ENCODE measurements at places on chromosomes 3 and 15.
A peak's percentile ranks its signal among the peaks of the same experiment; 100 is the strongest.

DNA sequence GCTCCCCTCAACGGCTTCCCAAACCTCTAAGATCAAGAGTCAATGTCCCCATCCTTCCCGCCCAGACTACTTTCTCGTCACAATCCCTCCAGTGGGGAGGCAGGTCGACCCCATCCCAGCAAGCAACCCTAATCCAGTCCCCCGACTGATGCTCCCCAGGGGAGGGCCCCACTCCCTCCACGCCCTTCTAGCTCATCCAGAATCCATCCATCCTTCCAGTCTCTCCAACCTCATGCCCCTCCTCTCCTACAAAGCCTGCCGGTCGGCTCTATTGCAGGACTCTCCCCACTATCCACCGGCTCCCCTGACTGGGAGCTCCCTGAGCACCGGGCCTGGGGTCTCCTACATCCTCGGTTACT, 1.3 kb downstream of the ADAMTS7 start:
- DNase-seq: no peak

GRCh38 chr3:62187022-62187431, 186.3 kb downstream of the FEZF2 start:
- DNase-seq: no peak

DNA sequence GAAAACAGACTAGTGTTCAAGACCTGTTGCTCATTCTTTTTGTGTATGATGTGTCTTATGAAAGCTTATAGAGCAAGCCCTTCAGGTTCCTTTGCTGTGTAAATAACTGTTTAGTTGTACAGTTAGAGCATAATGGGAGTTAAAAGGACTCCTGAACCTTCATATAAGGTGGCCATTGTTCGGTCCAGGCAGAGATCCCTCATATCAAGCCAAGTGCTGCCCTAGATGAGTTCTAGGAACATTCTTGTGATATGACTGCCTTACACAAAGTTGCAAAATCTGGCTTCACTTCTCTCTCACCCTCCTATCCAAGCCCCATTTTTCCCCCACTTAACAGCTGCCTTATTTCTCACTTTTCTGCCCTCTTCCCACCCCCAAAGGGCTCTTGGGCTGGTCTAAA, 26.9 kb downstream of the GYG1 start:
- DNase-seq: no peak

GRCh38 chr15:60477916-60478565, 901 bp downstream of the ICE2 start:
- DNase-seq: no peak

- no peak for DNase-seq
Observed at GRCh38 chr15:99976811-99977271, 243.6 kb upstream of the LYSMD4 start.

GRCh38 chr15:89672221-89673164, 6.7 kb downstream of the PLIN1 start:
- no peak for DNase-seq

DNA sequence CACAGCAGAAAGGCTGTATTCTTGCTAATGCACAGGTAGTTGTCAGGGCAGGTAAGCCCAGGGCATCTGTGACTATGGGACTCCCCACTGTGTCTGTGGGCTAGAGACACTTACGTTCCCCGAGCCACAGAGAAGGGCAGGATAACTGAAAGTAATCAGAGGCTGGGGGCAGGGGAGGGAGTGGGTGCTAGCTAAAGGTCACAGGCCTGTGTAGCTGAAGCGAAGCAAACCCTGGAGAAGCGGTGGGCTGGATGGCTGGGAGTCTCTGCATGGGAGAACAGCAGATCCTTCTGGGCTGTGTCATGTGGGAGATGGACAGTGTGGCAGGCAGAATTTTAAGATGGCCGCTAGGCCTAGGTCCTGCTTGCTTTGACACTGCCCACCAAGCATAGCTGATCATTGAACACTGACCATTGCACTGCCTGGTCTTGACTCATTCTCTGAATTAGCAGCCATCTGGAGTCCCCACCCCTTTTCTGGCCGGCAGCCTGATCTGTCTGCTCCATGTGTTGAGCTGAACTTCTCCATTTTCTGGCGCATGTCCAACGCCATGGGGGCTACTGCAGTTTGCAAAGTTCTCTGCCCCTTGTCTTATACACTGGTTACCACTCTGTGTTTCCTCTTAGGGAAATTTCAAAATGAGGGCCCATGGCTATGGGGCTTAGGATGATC, 110.0 kb downstream of the DGKG start:
- DNase-seq: no peak

GRCh38 chr3:36166477-36166876, 213.8 kb upstream of the STAC start:
- no peak for DNase-seq

DNA sequence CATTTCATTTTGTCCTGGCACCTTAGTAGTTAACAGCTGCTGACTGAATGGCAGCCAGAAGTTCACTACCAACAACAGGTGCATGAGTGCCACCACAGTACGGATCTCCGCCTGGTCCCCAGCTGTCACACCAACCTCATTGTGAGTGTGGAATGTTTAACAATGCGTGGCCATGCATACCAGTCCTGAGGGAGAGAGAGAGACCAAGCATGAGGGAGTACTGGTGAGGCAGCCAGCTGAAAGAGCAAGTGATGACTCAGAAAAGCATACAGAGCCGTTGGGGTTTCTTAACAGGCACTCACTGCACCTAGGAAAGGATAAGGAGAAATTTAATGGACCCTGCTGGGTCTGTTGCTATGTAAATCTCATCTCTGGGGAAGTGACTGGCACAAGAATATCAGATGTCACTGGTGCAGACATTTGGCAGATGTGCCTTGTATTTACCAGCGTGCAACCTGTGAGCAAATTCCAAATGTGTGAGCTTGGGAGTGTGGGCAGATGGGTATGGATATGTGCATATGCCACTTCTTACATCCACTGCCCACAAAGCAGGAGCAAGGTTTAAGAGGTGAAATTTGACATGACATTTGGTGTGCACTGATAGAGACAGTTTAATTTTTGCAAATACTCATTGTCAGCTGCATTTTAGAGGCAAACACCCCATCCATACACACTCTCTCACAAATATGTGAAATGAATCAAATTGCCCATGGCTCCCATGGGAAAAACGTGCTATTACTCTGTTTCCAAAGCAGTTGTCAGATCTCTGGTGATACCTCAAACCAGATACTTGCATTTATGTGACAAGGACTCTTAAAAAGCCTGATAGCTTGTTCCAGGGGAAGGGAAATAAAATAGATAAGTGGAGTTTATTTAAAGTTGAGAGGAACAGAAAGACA, 245.2 kb upstream of the ARPP21 start:
- no peak for DNase-seq

DNA sequence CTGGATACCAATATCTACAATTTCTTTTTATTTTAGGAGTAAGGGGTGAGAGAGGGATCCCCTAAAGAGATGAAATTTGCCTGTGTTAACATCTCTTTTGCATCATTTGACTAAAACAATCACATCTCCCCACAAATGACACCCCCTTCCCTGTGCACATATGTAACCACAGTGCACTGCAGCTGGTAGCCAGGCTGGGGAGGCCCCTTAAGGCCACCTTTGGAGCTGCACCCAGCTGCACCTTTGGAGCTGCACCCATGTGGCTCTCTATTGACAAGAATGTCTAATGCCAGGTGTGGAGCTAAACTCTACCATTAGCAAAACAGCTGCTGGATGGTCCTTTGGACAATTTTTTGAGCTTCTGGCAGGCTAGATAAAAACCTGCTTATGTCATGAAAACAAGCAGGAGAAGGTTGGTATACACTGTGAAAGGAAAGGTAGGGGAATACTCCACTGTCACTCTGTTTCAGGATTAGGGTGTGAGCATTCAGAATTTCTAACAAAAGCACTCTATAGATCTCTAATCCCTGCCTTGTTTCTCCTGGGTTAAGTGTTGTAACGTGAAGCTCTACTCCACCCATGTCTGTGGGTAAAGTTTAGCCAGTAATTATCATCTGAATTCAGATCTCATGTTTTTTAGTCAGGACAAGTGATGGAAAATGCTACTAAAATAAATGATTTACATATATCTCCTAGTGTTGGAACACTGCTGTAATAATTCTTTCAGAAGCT, 52.1 kb downstream of the TFG start:
- no peak for DNase-seq

DNA sequence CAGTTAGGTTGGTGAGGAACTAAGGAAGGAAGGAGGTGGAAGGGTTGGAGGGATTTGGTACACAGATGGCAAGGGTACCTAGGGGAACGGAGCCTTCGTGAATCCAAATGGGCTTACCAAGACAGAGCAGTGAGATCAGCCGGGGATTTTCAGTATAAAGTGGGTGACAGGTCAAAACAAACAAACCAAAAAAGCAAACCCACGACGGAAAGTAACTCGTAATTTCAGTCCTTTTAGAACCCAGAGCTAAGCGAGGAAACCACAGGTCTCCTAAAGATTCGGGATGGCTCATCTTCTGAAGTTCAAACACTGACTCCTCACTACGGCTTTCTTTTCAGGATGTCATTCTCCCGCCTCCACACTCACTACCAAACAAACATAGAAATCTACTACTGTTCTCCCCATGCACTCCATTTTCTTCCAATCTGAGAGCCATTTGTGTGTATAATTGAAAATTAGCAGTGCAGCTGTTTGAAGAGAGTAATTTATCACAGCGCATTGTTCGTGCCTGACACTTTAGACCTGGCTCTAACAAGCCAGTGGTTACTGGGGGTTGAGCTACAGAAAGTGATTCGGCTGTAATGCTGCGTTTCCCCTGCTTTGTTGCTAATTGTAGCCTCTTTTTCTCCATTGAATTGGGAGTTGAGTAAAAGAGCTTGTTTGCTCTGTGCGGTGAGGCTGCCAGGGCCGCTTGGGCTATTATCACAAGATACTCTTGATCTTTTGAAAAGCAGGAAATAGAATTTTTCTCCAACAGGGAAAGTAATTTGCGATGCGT, 64.7 kb upstream of the CCDC39 start:
- no peak for DNase-seq

- DNase-seq: no peak
Observed at GRCh38 chr15:92990031-92990430, 89.9 kb downstream of the CHD2 start.

- DNase-seq: no peak
Observed at GRCh38 chr15:101613130-101614000, 38.8 kb downstream of the TM2D3 start.

DNA sequence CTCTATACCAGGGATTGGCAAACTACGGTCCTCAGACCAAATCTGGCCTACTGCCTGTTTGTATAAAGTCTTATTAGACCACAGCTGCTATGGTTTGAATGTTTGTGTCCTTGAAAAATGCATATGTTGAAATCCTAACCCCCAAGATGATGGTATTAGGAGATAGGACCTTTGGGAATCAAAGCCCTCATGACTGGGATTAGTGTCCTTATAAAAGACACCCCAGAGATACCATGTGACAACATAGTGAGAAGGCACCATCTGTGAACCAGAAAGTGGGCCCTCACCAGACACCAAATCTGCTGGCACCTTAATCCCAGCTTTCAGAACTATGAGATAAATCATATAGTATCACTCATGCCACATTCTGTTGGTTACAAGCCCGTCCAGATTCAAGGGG, 7.4 kb downstream of the HMCES start:
- no peak for DNase-seq

- no peak for DNase-seq
Observed at GRCh38 chr3:69821133-69821532, 81.9 kb downstream of the MITF start.

GRCh38 chr3:51735950-51736349, 29.1 kb downstream of the GRM2 start:
- DNase-seq: no peak

DNA sequence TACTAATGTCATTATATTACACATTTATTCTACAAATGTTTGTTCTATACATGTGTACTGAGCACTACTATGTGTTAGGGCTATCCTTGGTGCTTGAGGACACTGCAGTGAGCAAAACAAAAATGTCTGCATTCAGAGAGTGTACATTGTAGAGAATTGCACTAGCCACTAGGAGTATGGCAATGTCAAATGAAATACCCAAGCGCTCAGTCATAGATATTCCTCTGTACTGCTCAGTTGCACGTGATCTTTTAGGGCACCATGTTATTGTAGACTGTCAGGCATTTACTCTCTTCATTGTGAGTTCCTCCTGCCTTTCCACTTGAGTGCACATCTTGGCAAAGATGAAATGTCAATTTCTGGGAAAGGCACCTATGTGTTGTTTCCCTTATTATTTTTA, 36.8 kb downstream of the FNDC3B start:
- no peak for DNase-seq

DNA sequence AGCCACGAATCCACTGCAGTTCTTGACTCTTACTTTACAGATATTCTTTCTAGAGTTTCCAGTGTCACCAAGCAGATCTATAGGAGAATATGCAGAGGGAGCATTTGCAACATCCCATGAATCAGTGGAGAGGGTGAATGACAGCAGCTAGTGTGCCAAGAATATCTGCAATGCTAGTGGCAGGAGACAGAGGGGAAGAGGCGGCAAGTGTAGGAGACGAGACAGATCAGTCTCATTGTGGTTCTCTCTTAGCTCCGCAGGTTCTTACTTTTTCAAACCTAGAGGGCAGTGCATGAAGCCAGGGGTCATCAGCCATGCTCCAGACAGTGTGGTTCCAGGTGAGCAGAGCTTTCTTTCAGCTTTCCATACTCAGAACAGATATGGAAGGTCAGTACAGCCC, 744 bp downstream of the ZNF619 start:
- no peak for DNase-seq

- no peak for DNase-seq
Observed at GRCh38 chr15:39593071-39593655, 12.3 kb downstream of the THBS1 start.

DNA sequence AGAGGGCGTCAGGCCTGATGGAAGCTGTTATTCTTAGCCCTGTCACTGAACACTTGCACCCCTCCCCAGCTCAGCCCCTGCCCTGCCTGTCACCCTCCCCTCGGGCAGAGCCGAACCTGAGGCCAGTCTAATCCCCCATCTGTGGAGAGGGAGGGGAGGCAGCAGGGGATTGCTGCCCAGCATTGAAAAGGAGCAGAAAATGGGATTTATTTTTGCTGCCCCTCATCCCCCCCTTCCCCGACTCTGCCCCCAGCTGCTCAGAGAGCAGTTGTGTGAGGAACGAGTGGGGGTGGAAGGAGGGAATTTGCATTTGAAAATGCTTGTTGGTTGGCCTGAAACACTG, 71.6 kb downstream of the EPHB3 start:
- DNase-seq: no peak

GRCh38 chr3:173702561-173702960, 305.0 kb downstream of the NLGN1 start:
- no peak for DNase-seq

- DNase-seq: no peak
Observed at GRCh38 chr15:40392986-40393948, 10.7 kb downstream of the KNSTRN start.

GRCh38 chr3:31551646-31552045, 18.9 kb downstream of the STT3B start:
- DNase-seq: no peak

DNA sequence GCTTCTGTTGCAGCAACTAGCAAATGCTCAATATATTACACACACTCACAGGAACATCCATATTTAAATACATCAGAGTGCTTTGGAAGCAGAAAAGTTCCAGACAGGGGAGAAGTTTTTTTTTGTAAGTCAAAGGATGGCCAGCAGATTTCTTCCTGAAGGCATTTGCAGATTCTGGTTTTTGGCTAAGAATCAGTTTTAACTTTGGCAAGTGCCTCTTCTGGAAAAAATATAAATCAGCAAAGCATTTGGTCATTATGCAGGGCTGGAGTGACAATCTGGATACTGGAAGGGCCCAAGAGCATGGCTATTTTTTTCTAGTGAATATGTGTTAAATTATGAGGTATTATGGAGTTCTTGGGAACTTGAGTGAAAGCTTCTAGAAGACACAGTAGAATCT, 495.3 kb upstream of the ARPP21 start:
- DNase-seq: no peak

- DNase-seq: peak; percentile 62
Observed at GRCh38 chr3:188788621-188789081, 383.1 kb upstream of the TPRG1 start.

Data from activated gamma-delta T cell treated with anti-CD3 and anti-CD28 coated beads, Interleukin-2, amount 50 U/mL, for 16 hours (primary cell).